GM23338 (cell line): ENCODE measurements at places on chromosomes 12 and 14.

DNA sequence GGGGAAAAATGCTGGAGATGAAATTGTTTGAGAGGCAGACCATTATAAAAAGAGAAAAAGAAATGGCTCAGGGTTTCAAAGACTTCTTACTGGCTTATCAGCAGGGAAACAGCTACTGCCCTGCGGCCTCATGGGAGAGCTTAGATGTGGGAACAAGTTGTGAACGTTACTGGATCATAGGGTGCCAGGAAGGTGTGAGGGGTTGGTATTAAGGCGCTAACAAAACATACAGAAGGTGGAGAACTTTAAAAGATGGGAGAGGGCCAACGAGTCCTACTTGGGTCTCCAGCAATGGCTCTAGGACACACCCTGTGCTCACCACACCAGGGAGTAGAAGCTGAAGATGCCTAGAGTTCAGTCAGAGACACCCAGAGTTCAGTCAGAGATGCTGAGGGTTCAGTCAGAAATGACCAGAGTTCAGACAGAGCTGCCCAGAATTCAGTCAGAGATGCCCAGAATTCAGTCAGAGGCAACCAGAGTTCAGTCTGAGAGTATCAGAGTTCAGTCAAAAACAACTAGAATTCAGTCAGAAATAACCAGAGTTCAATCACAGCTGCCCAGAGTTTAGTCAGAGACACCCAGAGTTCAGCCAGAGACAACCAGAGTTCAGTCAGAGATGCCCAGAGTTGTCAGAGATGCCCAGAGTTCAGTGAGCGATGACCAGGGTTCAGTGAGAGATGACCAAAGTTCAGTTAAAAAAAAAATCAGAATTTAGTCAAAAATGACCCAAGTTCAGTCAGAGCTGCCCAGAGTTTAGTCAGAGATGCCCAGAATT lies 1103.6 kb downstream of the BCL11B start:
- no peak for DNase-seq

- no peak for DNase-seq
These were observed 31.5 kb downstream of the ABCB9 start for GRCh38 chr12:122934722-122935121.

DNA sequence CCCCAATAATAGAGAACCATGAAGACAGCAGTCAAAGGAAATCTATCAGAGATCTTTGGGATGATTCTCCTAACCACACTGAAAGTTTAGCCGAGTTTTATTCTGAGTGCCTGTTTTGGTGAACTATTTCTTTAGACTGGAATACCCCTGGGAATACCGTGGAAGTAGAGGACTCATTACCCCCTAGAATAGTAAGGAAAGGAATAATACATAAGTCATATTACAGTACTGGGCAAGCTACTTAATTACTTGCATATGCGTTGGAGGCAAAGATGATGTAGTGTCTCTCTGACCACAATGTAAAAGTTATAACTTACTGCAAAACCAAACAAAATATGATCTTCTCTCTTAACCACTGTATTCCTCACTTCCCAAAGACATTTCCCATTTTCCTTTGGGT lies 25.5 kb downstream of the ZC2HC1C start:
- DNase-seq = no peak

DNA sequence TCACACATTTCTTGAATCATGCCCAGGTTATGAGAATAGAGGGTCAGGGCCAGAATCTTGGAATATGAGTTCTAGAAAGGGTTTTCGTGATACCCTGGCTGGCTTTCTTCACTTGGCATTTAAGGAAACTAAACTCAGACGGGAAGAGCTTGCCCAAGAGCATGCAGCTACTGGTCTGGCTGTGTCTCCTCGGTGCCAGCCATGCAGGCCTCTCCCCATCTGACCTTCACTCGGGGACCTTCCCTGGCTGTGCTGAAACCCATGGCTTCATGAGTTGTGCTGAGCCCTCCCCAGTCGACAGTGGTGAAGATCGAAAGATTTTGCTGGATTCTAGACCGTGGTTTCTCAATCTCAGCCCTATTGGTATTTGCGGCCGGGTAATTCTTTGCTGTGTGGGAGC lies 38.0 kb downstream of the FOXN3 start:
- DNase-seq = no peak

DNA sequence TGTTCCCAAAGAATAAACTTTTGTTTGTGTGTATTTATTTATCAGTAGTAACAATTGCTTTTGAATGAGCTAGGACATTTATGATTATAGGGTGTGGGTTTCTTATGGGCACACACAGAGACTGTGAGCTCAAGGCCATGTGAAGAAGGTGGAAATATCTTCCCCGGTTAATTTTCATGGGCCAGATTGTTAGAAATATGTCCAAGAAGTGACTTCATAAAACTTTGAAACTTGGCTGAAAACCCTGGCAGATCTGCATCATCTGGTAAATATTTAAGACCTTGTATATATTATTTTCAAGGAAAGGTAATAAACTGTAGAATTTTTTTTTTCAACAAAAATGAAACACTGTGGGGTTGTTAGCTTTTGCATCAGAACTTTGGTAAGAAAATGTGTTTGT lies 53.5 kb upstream of the RNU6-8 start:
- no peak for DNase-seq

DNA sequence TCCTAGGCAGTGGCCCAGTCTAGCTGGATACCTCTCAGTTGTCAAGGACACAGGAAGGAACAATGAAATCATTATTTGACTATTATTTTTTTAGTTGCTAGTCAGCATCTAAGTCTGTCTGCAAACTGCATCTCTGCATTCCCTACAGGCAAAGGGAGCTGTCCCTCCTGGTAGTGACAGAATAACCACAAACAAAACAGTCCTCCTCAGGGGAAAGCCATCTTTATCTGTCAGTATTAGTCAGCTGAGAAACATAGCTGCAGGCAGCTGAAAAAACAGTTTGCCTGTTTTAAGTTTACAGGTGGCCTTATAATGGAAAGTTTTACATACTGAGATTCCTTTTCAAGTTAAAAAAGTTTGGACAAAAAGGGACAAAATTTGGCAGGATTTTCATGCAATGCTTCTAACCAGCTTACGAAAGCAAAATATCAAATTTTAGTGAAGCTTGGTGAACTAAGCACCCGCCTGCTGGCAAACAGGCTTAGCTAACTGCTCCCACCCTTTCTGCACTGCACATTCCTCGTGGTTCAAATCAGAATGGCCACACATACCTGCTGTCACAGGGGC lies 29.5 kb downstream of the SLC25A21 start:
- no peak for DNase-seq
